Progenitor cell of endocrine pancreas (in vitro differentiated cells): ENCODE measurements at places on chromosomes 11 and 22.

DNA sequence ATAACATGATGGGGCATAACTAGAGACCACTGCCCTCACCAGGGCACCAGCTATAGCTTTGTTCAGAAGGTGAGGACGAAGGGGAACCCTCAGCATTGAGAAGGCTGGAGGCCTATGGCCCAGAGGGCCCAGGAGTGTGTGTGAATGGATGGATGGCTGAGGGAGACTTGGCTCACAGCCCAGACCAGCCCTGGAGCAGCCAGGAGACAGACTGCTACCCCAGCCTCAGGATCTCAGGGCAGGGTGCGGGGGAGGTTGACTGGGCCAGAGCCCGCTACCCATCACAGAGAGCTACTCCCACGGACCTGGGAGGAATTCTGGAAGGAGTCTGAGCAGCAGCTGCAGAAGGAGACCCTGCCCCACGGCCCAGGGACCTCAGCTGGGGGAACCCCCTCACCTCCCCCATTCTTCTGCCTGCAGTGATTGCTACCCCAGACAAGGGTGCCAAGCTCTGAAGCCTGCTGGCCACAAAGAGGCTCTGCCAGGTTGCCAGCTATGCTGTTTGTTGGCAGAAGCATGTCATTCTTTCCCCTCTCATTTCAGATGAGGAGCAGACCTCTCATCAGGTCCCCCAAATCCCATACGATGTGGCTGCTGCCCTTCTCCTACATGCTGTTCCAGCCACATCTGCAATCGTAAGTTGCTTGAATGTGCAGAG lies 5.4 kb upstream of the CSDC2 start:
- H3K27me3 ChIP-seq = no peaks in the 10 kb centered on the region
- no peak for DNase-seq
- H3K36me3 ChIP-seq = no peaks in the 10 kb centered on the region
- peaks cover 10% of the 10 kb centered on the region for H3K4me1 ChIP-seq
- H3K4me3 ChIP-seq = no peak overlapping the region

GRCh38 chr22:44623771-44624510 lies 78.1 kb upstream of the PRR5 start:
- no peaks in the 10 kb centered on the region for H3K36me3 ChIP-seq
- no peak overlapping the region for H3K4me3 ChIP-seq
- H3K27ac ChIP-seq = no peak overlapping the region
- peaks cover 29% of the 10 kb centered on the region for H3K27me3 ChIP-seq

- H3K27me3 ChIP-seq = no peaks in the 10 kb centered on the region
- H3K4me1 ChIP-seq = peaks cover 87% of the 10 kb centered on the region
- H3K36me3 ChIP-seq = peaks cover under 1% of the 10 kb centered on the region
- DNase-seq = no peak
These were observed 65.5 kb downstream of the BCR start for GRCh38 chr22:23245799-23246136.

GRCh38 chr22:50626850-50627641 lies 906 bp downstream of the ARSA start:
- no peak overlapping the region for H3K27ac ChIP-seq
- peaks cover 14% of the 10 kb centered on the region for H3K4me1 ChIP-seq
- peaks cover 6% of the 10 kb centered on the region for H3K27me3 ChIP-seq
- DNase-seq = no peak
- H3K36me3 ChIP-seq = peaks cover 1% of the 10 kb centered on the region
